ENCODE measurements at places on chromosomes 1 and 21.

DNA sequence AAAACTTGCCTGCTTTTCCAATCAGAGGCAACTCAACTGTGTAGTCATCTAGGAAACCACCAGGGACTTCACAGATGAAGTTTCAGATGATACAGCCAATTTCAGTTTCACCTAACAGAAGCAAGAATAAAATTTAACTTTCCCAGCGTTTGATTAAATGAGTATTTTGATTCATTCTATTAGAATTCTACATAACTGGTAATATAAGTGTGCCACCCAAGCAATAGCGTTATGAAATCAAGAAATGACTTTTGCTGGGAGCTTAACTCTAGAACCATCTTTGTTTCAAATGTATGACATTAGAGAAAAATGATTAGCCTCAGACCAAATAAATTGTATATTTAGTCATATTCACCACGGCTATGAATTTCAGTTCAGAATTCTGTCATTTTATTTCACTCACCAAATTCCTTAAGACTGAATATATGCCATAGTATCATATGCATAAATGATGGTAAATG, 239.3 kb downstream of the NRIP1 start:
- no peak for DNase-seq

DNA sequence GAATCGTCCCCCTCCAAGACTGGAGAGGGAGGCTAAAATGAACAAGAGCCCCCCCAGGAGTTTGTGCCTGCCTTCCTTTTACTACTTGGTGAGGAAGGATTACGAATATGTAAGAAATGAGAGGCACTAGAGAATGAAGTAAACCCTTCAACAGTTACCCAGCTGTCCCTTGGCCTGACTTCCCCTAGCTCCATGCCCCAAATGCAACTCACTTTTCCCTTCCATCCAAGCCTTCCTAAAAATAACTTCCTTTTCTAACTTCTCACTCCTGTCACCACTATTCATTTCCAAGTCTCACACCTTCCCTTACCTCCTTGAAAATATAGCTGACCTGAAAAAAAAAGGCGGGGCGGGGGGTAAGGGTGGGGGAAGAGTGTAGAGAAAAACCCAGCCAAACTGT, 96.6 kb upstream of the HNRNPU start:
- DNase-seq: no peak

- no peak for DNase-seq
Measured at GRCh38 chr1:10701145-10701544, 95.3 kb downstream of the CASZ1 start.

DNA sequence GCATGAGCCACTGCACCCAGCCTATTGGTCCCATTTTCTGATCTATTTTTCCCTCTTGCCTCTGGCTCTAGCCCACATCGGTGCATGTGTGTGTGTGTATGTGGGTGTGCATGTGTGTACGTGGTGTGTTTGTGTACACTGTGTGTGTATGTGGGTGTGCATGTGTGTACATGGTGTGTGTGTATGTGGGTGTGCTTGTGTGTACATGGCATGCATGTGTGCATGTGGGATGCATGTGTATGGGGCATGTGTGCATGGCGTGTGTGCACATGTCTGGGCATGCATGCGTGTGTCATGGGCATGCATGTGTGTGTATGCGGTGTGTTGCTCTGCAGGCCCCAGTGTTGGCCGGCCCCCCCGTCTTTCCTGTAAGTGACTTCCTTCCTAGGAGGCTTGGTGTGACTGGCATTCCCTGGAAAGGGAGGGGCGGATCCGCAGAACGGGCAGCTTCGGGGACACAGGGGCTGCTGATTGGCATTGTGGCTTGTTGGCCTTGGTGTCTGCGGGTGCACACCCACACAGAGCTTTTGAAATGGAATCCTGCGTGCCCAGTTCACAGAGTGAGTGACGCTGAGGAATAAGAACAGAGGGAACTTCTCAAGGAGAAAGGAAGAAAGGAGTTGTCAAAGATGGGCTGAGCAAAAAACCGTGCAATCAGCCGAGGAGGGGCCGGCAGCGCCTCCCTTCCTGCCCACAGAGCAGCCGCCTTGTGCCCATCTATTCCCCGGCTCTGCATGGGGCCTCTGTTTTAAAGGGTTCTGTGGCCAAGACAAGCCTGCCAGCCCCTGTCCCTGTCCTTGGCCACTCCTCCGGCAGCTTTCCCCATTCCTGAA, 8.0 kb downstream of the PDXK start:
- no peak for DNase-seq

DNA sequence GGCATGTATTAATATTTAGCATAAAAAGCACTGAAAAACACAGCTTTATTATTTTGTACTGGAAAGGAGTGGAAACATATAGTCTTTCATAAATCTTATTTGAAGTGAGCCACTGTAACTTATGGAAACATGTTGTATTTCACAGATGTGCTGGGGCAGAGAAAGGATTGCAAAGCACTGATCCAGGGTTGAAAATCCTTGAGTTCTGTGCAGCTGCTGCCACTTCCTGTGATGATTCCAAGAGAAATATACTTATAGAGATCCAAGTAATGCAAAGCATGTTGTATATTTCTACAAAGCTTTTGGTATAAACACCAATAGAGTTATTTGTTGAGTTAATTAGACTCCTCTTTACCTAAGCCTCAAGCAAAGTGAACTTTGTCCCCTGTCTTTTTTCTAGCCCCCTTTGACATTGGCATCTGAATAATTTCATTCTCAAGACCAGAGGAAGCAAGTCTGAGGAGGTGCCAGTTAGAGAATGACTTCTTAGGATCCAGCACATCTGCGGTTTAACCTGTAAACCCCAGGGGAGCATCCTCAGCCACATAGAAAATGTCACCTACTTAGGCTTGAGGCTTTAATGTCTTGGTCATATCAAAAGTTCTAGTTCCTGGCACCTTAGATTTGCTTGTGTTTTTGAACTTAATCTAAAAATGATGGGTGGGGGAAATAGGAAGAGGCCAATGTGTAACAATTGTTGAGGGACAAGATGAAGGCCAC, 173.3 kb downstream of the FASLG start:
- DNase-seq: no peak

DNA sequence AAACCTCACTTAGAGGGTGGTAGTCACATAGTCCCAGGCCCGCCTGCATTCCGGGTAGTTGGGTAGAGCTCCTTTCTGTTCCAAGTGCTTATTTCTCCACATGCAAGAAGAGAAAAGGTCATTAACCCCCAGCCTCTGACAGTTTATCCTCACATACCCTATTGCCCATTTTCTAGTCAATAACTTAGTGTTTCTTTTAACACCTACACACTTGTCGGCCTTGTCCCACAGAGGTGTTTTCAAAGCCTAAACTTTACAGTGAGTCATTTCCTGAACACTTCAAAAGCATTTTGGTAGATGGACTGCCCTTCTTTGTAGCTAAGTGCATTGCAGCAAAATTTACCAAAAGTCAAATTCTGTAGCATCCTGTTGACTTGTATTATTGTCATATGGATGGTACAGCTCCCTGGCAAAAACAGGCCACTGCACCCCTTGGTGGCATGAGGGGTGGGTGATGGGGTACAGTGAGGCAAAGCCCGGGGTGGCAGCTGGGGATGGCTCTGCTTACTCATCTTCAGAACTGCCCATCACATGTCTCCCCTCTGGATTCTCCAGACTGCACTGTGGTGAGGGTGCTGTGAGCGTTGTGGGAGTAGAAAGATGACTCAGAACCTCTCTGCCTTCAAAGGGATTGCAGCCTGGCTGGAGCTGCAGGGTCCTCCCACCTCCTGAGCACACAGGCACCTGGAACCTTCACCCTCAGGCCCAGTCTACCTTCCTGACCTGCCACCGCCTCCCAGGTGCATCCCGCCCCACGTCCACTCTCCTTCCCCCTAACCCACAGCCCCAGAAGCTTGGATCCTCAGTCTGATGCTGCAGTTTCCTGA, 45.8 kb upstream of the DMRTB1 start:
- DNase-seq: no peak
